ENCODE measurements at places on chromosomes 12 and 14. TPM values are rescaled to one million over a fixed set of nuclear protein-coding genes. Genes with fewer than 3 reads are reported as not detected.
A peak's percentile ranks its signal among the peaks of the same experiment; 100 is the strongest.

DNA sequence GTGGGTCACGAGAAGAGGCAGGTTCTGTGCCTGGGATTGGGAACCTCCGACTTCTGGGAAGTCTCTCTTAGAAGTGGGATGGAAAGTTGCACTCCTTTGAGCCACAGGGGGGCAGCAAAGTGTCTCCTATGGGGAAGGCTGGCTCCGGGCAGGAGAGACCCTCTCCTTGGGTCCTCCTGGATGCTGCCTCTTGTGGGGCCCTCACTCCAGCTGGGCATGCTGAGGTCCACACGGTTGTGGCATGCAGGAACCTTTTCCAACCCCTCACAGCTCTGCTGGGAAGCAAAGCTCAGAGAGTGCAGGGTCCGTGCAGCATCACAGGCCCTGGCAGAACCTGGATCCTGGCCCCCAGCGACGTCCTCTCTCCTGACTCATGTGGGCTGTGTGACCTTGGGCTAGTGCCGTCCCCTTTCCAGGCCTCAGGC, 17.4 kb downstream of the SDSL start:
- no peak overlapping the region for H3K27ac ChIP-seq
- peak; percentile 31 for DNase-seq
- peaks cover 11% of the 10 kb centered on the region for H3K27me3 ChIP-seq
- H3K4me3 ChIP-seq: no peak overlapping the region

The KERA gene
- total RNA-seq: not detected

The LPAR5 gene
- not detected for total RNA-seq

The PTPN6 gene
- total RNA-seq: under 0.01 TPM

DNA sequence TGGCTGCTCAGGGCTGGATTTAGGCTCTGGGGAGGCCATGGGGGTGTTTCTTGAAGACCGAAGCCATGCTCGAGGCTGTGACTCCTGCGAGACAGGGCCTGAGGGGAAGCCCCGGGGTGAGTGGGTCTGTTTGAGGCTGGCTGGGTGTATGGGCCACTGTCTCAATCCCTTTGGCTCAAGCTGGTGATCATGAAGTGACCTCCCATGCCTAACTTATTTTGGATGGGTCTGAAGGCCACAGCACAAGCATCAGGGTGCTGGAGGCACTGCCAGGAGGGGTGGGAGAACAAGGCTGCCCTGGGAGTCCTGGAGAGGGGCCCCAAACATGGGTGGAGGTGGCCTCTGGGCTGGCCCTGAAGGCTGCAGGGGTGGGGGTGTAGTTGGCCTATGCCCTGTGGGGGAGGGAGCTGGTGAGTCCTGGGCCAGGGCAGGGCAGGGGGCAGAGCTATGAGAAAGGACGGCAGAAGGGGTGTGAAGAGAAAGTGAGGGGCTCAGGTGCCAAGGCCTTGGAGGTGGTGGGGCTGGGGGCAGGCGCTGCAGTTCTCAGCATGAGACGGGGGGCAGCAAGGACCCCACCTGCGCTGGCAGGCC, 100.9 kb downstream of the KIF26A start:
- no peaks in the 10 kb centered on the region for H3K36me3 ChIP-seq
- no peak for DNase-seq
- H3K27ac ChIP-seq: no peak overlapping the region
- no peaks in the 10 kb centered on the region for H3K27me3 ChIP-seq
- no peak overlapping the region for H3K4me3 ChIP-seq
- no peaks in the 10 kb centered on the region for H3K4me1 ChIP-seq

- no peak overlapping the region for H3K27ac ChIP-seq
- no peaks in the 10 kb centered on the region for H3K27me3 ChIP-seq
- no peaks in the 10 kb centered on the region for H3K36me3 ChIP-seq
- no peaks in the 10 kb centered on the region for H3K4me1 ChIP-seq
- H3K4me3 ChIP-seq: no peak overlapping the region
- DNase-seq: no peak
Measured at GRCh38 chr14:94572637-94573303, 8.5 kb upstream of the SERPINA5 start.

- H3K4me3 ChIP-seq: no peak overlapping the region
- peaks cover 27% of the 10 kb centered on the region for H3K27me3 ChIP-seq
- no peaks in the 10 kb centered on the region for H3K36me3 ChIP-seq
- H3K4me1 ChIP-seq: no peaks in the 10 kb centered on the region
- no peak overlapping the region for H3K27ac ChIP-seq
Measured at GRCh38 chr14:92263681-92264080, 59.3 kb upstream of the SLC24A4 start.

- no peak overlapping the region for H3K27ac ChIP-seq
- DNase-seq: no peak
- H3K27me3 ChIP-seq: peaks cover 2% of the 10 kb centered on the region
- H3K36me3 ChIP-seq: no peaks in the 10 kb centered on the region
Measured at GRCh38 chr12:25884920-25885234, 73.6 kb upstream of the RASSF8 start.

- H3K27ac ChIP-seq: peak overlapping the region; percentile 87
- H3K4me3 ChIP-seq: no peak overlapping the region
- H3K4me1 ChIP-seq: peaks cover 28% of the 10 kb centered on the region
- peak; percentile 80 for DNase-seq
- H3K27me3 ChIP-seq: no peaks in the 10 kb centered on the region
Measured at GRCh38 chr12:2301531-2302461, 249.0 kb downstream of the CACNA1C start.

The PCED1B gene
- 0.28 TPM for total RNA-seq

DNA sequence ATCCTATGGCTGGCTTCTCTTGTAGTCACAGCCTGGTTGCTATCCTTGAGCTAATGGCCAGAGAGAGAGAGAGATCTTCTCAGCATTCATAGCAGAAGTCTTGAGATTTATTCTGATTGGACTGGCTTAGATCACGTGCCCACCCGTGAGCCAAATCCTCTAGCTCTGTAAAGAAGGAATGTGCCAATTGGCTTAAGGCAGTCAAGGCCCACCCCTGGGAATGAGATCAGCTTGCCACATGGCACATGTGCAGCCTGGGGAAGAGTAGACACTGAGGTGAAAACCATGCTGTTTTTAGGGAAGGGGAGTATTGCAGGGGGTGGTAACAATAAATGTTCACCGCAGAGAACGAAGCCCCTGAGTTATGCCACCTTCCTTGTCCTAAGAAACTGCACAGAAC, 36.3 kb downstream of the PLEKHG7 start:
- H3K27me3 ChIP-seq: no peaks in the 10 kb centered on the region
- DNase-seq: peak; percentile 12
- H3K4me1 ChIP-seq: peaks cover 7% of the 10 kb centered on the region
- H3K36me3 ChIP-seq: no peaks in the 10 kb centered on the region
- H3K27ac ChIP-seq: no peak overlapping the region

- H3K4me1 ChIP-seq: no peaks in the 10 kb centered on the region
- H3K4me3 ChIP-seq: peak overlapping the region; percentile 24
- H3K27me3 ChIP-seq: peaks cover 1% of the 10 kb centered on the region
- no peak for DNase-seq
- H3K27ac ChIP-seq: no peak overlapping the region
- H3K36me3 ChIP-seq: no peaks in the 10 kb centered on the region
Measured at GRCh38 chr12:81758421-81759189, 545 bp downstream of the PPFIA2 start.

The C12orf56 gene
- not detected for total RNA-seq

The PAPLN gene
- 0.28 TPM for total RNA-seq

The ESR2 gene
- under 0.01 TPM for total RNA-seq

The TMEM119 gene
- total RNA-seq: 8.1 TPM

- peak; percentile 76 for DNase-seq
- no peaks in the 10 kb centered on the region for H3K4me1 ChIP-seq
- H3K27me3 ChIP-seq: no peaks in the 10 kb centered on the region
- no peak overlapping the region for H3K27ac ChIP-seq
- no peaks in the 10 kb centered on the region for H3K36me3 ChIP-seq
Measured at GRCh38 chr12:18468246-18469075, 207.1 kb downstream of the PIK3C2G start.

DNA sequence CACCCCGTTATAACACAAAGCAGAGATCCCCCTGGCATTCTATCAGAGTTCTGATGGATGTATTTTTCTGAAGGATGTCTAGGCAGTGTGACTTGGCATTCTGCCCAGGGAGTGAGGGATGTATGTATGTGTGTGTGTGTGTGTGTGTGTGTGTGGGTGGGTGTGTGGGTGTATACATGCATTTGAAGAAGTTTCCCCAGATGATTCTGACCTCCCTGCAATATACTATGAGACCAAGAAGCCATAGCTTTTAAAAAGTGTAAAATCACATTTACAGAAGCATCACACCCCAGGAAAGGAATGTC, 59.7 kb upstream of the NAP1L1 start:
- no peaks in the 10 kb centered on the region for H3K36me3 ChIP-seq
- peaks cover 2% of the 10 kb centered on the region for H3K4me1 ChIP-seq
- no peaks in the 10 kb centered on the region for H3K27me3 ChIP-seq
- H3K27ac ChIP-seq: no peak overlapping the region

The NUBPL gene
- total RNA-seq: 11.5 TPM

The TAS2R8 gene
- total RNA-seq: not detected

The MUCL1 gene
- not detected for total RNA-seq

GRCh38 chr12:20398686-20399085, 30.3 kb downstream of the PDE3A start:
- no peak for DNase-seq
- no peak overlapping the region for H3K4me3 ChIP-seq
- H3K4me1 ChIP-seq: no peaks in the 10 kb centered on the region

The MYO1H gene
- total RNA-seq: not detected

DNA sequence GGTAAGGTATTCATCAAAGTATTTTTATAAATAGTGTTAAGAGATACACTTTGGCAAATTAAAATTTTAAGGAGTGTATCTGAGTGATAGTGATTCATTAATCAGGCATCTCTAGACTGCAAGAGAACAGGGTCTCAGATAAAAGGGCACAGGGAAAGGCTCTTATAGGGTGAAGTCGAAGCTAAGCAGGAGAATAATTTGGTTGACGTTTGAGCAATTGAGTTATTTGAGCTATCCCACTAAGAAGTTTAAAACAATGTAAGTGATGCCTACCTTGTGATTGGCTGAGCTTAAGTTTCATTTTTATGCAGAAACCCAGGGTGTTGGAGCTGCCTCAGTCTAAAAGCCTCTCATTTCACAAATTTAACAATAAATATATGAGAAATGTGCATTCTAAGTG, 125.3 kb downstream of the SLC6A15 start:
- H3K36me3 ChIP-seq: no peaks in the 10 kb centered on the region
- DNase-seq: no peak
- no peaks in the 10 kb centered on the region for H3K27me3 ChIP-seq
- H3K4me1 ChIP-seq: no peaks in the 10 kb centered on the region

DNA sequence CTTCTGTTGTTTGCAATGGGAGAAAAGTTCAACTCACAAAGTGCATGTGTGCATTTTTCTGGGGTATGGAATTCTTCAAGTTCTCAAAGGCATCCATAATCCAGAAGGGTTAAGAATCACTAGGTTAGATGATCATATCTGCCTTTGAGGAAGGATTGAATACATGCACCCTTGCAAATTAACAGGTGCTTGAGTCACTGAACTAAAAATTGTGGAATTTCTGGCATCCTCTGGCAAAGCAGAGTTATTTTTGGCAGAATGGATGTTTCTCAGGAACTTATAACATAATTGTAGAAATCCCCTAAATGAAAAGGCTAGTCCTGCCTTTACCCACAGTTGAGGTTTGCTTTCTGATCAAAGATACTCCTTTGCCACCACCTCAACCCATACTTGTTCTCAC, 136.5 kb upstream of the DYRK2 start:
- H3K4me3 ChIP-seq: no peak overlapping the region
- H3K27me3 ChIP-seq: peaks cover 11% of the 10 kb centered on the region

The OAS2 gene
- total RNA-seq: not detected

The KRT76 gene
- not detected for total RNA-seq
